ENCODE measurements at places on chromosomes 7 and 10.

- DNase-seq, result no peak
These were observed 273.1 kb downstream of the AUTS2 start for GRCh38 chr7:69871213-69871885.

DNA sequence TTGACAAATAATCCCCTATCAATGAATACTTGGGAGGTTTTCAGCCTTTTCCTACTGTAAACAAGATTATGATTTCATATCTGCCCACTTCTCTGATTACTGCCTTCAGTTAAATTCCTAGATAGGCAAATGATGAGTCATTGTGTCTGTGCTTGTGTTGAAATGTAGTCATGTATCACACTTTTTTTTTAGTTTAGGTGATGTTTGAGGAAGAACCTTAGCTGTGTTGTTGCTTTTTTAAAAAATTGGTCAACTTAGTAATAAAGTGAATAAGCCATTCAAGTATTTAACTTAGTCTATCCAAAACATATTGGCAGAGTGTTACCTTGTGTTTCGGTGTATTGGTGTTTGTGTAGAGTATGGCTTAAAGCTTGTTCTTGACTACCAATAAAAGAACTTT, 60.0 kb downstream of the WAC start:
- DNase-seq, result no peak

DNA sequence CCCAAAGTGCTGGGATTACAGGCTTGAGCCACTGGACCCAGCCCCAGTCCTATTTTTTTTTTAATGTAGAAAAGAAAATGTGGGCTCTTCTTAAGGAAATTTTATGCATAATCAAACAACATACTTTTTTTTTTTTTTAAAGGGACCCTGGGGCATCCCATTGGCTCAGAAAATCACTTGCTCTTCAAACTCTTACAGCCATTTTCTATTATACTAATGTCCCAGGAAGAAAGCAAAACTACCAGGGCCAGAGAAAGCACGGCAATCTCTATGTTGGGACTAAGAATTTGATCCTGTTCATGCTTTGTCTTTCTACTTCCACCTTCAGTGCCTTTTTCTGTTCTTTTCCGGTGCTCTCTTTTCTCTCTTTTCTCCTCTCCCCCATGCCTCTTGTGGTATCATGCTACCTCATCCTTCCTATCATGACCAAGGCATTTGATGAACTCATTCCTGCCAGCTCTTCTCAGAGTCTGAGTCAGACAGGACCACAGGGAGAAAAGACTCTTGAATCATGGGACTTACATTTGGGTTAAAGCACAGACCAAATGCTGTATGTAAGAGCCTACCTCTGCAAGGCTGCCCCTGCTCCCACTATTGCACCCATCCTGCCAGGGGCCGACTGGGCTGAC, 76.4 kb upstream of the CCNY start:
- DNase-seq, result no peak

- DNase-seq, result no peak
These were observed 42.9 kb upstream of the HSPA12A start for GRCh38 chr10:116785282-116785681.

DNA sequence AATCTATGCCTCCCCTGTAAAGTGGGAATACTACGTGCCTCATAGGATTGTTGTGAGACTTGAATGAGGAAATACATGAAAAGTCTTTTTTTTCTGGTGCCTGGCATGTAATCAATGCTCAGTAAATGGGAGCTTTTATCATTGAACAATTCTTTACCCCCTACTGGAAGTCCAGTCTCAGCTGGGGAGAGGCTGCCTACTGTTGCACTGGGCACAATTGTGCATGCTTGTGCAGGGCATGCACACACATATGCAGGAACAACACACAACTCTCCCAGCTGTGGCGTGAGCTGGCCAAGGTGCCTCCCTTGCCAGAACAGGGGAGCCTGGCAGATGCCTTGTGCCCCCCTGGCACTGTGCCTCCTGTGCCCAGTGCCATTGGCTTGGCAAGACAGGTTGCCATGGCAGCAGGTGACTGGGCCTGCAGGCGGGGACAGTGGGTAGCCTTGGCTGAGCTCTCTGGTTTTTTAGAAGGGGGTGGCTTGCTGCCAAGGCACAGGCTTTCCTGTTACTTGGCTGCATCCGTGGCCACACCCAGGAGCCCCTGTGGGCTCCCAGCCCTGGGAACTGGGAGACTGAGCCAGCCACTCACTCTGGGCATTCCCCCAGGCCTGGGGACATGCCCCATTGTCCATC, 16.1 kb upstream of the PALD1 start:
- DNase-seq, result no peak

DNA sequence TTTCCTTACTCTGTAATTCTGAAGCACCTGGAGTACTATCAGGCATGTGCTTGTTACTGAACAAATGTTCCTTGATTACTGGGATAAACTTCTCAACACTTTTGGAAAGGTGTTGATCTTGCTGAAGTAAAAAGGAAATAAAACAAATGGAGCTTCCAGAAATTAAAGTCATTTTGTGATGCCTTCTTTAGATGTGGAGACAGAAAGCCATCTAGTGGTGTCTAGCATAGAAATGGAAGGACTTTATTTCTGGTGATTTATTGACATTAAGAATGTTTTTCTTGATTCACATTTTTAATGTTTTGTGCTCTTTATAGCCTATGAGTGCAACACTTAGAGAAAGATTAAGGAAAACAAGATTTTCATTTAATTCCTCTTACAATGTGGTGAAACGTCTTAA, 1.4 kb downstream of the SFR1 start:
- DNase-seq, result no peak

- DNase-seq, result no peak
These were observed 300.8 kb downstream of the CAMK1D start for GRCh38 chr10:12650122-12650521.

Data from D341Med (cell line).